Activated T-cell treated with anti-CD3 and anti-CD28 coated beads, Interleukin-2, amount 50 U/mL, for 72 hours (primary cell): ENCODE measurements at places on chromosomes 2 and 18. TPM values are rescaled to one million over a fixed set of nuclear protein-coding genes. Genes with fewer than 3 reads are reported as not detected.

DNA sequence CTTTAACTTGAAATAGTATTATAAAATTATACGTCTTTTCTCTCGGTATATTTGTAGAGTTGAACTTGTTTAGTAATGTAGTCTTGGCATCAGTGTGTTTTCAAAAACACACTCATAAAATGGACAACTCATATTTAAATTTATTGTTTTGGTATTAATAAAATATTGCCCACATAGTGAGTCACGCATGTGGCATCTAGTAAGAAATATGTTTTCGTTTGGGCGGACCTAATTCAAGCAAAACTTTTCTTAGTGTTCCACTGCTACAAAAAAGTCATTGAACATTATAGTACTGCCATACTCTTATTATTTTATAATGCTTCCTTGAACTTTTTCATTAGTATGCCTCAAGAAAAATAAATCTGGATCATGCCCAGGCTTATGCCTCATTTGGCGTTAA, 31.1 kb upstream of the FAM237A start:
- no peak for DNase-seq

DNA sequence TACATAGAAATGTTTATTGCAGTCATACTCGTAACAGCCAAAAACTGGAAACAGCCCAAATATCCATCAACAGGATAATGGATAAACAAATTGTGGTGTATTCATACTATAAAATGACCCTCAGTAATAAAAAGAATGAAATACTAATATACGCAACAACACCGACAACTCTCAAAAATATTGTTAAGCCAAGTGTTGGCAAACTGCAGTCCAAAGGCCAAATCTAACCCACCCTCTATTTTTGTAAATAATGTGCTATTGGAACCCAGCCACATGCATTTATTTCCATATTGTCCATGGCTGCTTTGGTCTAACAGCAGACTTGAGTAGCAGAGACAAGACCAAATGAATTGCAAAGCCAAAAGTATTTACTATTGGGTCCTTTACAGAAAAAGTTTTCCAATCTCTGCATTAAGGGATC, 151.0 kb downstream of the MREG start:
- DNase-seq: no peak

DNA sequence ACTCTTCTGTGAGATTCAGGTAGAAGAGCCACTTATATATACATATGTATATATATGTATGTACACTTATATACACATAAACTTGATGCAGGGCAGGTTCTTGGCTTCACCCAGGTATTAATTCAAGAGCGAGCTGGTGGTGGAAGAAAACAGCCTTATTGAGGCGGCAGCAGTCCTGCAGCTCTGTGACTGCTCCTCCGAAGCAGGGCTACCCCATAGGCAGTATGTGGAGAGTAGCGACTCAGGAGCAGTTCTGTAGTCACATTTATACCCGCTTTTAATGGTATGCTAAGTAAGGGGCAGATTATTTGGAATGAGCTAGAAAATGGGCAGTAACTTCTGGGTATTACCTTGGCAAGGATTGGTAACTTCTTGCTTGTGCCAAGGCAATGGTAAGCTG, 280.6 kb upstream of the TFPI start:
- no peak for DNase-seq

Gene AOX1
- total RNA-seq: 0.84 TPM

Gene DSC3
- total RNA-seq: not detected

Gene REG1B
- total RNA-seq: not detected

Gene LINC00305
- not detected for total RNA-seq

DNA sequence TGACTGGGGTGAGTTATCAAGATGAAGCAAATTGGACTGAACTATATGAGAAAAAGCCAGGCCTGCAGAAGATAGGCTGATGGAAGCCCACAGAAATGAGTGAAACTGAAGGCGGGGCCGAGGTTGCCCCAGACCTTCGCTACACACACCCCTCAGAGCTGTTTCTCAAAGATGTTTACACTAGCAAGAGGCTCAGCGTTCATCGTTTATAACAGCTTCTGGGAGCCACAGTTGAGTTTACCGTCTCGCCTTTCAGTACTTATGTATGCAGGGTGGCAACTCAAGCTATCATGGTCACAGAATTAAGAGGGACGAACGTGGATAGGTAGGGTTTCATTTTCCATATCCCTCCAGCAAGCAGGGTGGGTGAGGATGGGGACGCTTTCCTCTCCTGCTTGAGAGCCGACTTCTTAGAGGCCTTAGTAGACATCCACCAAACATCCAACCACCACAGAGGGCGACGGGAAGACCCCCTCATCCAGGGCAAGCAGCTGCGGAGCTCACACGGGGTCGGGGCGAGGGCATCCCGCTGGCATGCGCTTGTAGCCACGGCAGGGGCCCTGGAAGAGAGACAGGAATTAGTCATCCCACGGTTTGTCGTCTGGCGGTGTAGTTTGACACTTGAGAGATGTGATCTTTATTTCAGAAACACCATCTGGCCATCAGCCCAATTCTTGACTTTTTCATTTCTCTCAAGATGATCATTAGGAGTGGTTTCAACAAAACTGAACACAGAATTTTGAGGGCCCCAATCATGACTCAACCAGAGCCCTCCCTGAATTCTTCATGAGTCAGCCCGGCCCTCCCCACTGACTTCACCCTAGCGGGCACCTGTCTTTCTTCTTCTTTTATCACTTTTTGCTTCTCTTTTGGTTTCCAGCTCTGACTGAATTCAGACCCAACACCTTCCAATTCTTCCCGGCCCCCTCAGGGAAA, 109.1 kb upstream of the CTDP1 start:
- peak; percentile 16 for DNase-seq

GRCh38 chr18:68427951-68428401, 286.9 kb downstream of the TMX3 start:
- DNase-seq: no peak

GRCh38 chr18:50127516-50128210, 67.3 kb downstream of the MYO5B start:
- no peak for DNase-seq

DNA sequence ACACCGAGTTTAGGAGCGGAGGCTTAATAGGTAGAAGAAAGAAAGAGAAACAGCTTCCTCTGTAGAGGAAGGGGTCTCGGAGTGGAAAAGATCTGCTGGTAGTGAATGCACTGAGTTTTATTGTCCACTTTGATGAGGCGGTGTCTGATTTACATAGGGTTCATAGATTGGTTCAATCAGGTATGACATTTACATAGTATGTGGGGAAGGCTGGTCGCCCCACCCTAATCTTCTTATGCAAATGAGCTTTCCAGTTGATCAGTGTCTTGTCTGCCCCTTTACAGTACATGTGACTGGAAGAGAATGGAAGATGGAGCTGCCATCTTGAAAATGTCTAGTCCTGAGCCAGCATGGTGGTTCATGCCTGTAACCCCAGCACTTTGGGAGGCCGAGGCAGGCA, 19.9 kb upstream of the CNOT11 start:
- DNase-seq: no peak

DNA sequence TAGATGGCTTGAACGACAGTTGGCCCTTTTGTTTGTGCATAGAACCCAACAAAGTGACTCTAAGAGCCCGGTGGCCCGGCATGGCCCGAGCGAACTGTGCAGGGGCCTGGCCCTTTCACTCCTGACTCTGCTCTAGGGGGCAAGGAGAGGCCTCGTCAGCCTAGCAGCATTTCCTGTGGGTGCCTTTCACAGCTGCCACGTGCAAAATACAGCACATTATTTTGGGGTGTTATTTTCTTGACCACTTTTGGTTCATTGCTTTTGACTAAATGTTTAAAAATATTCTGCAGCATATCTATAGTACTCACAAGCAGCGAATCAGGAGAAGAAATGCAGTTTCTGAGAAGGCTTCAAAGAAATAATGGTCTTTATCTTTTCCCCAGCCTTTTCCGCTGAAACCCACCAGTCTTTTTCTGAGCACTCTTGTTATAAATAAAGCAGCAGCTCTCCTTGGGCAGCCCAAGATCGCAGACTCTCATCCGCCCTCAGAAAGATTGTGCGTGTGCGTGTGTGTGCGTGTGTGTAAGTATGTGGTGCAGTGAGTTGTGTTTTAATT, 31.3 kb downstream of the DGKD start:
- DNase-seq: peak; percentile 45

Gene APCDD1
- total RNA-seq: not detected

DNA sequence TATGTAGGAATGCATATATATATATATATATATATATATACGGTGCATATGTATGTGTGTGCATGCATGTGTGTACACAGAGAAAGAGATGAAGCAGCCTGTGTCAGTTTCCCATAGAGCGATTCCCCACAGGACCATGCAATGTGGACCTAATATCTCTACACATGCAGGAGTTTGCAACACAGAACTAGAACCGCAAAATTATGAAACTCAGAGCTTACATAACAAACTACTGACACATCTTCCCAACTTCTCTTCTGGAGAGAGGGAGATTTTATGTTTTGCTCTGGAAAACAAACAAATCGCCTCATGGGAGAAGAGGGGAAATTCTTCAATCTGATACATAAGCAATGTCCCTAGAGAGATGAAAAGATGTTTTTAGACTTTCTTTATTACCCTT, 377.2 kb downstream of the LRATD1 start:
- no peak for DNase-seq

Gene NXPH2
- total RNA-seq: not detected

- DNase-seq: no peak
Observed at GRCh38 chr2:212811036-212811805, 272.6 kb upstream of the ERBB4 start.

DNA sequence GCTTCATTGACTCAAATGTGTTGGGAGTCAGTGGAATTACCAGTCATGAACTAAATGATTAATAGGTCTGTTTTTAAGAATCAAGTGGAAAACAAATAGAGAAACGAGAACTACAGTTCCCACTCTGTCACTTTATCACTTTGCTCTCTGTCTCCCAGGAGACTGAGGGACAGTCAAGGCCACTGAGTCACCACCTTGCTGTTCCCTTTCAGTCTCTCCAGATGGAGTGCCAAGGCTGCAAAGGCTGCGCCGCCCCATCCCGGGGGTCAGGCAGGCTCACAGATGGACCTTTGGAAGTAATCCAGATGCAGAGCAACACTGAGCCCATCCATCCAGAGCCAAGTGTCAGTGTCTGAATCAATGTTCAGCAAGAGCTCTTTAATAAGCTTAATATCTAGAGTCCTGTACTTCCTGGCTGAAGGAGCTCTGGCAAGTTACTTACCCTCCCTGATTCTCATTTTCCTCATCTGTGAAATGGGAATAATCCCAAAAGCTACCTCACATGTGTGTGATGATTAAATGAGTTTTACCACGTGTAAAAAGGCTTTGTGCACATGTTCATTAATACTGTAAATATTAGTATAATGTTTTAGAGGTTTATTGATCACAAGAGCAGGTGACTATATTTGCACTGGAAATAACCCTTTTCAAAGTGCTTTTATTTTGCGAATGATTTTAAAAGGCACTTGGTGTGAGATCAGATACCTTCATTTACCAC, 43.0 kb upstream of the EFEMP1 start:
- no peak for DNase-seq

DNA sequence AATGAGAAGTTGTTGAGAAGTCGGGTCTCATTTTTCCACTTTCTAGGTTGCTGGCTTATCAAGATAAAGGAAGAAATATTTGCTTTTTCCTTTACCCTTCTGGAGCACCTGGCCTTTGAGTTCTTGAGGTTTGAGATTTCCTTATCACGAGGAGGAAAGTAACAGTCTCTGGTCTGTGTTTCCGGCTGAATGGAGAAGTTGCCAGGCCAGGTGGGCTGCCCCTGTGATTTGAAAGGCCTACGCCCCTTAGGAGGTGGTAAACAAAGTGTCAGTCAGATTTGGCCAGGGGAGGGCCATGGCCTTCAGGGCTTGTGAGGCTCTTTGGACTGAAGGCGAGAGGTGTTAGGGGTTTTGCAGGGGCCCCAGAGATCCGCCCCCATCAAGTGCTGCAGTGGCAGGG, 156.7 kb upstream of the HAAO start:
- DNase-seq: no peak

- no peak for DNase-seq
Observed at GRCh38 chr2:206256706-206257205, 17.7 kb upstream of the ZDBF2 start.

DNA sequence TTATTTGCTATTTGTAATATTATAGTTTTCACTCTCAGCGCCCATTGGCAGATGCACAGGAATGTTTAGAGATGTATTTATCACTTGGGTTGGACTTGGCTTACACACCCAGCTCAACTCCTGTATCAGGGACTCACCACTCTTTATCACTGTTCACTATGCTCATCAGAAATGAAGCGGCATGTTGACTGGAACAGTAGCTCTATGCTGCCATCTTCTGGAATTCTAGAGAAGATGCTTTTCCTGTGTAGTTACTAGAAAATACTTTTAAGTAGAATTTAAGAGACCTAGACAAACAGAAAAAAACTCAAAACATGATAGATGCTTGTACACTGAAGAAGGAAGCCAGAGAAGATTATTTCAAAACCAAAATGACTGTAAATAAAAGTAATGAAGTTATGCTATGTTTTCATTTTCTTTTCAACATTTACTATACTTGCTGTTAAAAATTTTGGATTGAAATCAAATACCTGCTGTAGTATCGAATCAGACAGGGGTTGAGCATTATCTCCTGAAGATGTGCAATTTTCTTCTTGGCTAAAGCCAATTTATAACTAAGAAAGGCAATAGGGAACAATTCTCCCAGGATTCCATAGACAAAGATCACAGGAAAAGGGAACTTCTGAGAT, 47.4 kb upstream of the NXPH2 start:
- DNase-seq: no peak
